ENCODE measurements at places on chromosomes 7 and 10.

DNA sequence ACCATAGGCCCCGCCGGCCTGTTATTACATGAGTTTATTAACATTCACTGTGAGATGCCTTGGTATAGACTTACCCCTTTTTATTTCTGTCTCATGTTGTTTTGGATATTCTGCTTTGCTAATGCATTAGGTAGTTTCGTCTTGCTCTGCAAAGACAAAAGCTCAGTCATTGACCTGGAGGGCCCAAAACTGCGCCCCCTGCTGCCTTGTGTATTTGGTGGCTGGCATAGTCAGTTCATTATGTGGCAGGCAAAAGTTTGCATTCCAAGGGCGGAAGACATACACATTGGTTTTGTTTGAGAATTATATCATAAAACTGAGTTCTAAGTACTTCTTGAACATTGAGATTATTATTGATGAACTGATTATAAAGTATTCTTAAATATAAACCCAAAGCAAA, 372.5 kb downstream of the SDK1 start:
- DNase-seq, result no peak

GRCh38 chr7:132309102-132309805, 267.0 kb downstream of the PLXNA4 start:
- DNase-seq, result no peak

DNA sequence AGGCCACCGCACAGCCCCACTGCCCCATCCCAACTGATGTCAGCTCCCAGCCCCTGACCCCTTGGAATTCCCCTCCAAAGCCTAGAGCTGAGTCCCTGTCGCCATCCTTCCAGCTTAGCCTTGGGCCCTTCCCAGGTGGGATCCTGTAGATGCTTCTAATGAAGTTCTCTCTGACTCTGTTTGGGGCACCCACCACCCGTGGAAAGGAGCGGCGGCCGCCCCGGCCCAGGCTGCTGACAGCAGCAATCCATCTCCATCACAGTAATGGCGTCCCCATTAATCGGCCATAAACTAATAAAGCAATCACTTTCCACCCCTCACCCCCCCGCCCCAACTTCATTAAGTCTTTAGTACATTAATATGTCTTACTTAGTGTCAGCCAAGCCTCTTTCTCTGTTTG, 25.6 kb downstream of the KAZALD1 start:
- no peak for DNase-seq

GRCh38 chr10:113849946-113850345, 3.9 kb downstream of the DCLRE1A start:
- DNase-seq, result no peak

- DNase-seq, result peak; percentile 52
These were observed 15.1 kb upstream of the ZNF273 start for GRCh38 chr7:64887756-64888508.

- no peak for DNase-seq
These were observed 19.1 kb upstream of the PRRT4 start for GRCh38 chr7:128380483-128381106.

GRCh38 chr10:29895456-29895855, 163.9 kb downstream of the JCAD start:
- peak; percentile 92 for DNase-seq

DNA sequence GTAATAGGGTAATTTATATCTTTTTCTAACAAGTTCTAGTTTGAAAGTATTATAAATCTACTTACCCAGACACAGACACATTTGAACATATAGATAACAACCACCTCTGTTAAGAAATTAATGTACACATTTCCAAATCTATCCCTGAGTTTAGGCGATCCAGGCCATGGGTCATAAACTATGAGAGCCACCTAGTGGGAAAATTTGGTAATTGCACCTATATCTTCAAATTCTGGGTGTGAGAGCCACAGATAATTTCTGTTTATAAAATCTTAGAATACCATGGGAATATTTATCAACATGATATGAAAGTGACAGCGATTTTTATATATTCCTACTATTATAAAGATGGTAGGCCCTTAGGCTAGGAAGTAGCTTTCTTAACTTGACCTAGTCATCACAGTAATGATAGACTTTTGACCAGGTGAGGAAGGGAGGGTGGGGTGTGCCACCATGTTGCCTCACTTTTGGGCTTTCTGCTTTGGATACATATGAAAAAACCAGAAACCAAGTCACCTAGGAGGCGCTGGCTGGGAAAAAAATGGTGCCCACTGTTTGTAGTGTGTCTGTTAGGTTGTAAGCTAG, 8.0 kb upstream of the EPHA1 start:
- no peak for DNase-seq

- DNase-seq, result no peak
These were observed 216.9 kb downstream of the C7orf25 start for GRCh38 chr7:42694894-42695507.

GRCh38 chr7:115229401-115230105, 307.7 kb downstream of the MDFIC start:
- DNase-seq, result no peak

- DNase-seq, result no peak
These were observed 362.9 kb downstream of the KIF20B start for GRCh38 chr10:90064295-90064694.

DNA sequence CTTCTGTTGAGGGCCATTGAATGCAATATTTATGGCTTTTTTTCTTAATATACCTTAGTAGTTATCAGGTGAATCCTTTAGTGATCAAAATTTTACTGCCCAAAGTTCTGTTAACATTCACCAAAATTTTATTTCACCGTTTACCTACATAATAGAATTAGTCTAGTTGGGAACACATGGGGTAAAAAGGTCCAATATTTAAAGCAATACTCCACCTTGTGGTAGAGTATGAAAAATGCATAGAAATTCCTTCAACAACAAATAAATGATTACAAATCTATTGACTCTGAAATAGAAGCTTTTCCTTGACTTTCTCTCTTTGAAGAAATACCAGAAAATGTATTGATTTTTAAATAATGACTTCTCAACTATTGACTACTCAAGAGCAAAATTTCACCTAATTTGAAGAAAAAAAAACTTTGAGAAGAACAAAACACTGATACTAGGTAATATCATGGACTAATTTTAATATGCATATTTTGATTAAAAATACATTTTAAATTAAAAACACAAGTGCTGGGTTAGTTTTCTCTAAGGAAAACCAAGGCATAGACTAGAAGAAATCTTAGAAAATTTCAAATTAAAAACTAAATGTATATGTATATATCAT, 43.3 kb downstream of the POLR1F start:
- DNase-seq, result no peak

DNA sequence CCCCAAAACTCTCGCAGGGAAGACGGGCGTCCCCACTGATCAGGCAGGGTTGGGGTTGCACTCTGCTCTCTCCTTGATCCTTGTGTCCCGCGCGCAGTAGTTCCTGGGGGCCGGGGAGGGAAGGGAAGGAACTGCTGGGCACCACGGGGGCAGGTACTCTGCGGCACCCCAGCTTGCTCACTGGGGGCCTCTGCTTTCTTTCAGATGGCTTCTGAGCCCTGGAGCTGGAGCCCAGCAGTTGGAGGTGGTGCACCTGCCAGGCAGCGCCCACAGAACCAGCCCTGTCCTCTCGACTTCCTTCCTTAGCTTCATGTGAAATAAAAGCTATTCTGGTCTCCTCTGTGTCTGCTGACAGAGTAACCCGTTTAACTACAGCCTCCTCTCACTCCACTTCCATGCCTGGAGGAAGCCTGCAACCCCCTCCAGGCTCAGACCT, 12.2 kb downstream of the PLAC9 start:
- peak; percentile 61 for DNase-seq

- no peak for DNase-seq
These were observed 149.1 kb downstream of the HERPUD2 start for GRCh38 chr7:35545831-35546230.

GRCh38 chr10:114573330-114574045, 84.6 kb downstream of the ABLIM1 start:
- DNase-seq, result no peak

- DNase-seq, result no peak
These were observed 13.5 kb downstream of the TNPO3 start for GRCh38 chr7:129041142-129042085.

- DNase-seq, result no peak
These were observed 33.4 kb upstream of the BMPR1A start for GRCh38 chr10:86723009-86723408.

GRCh38 chr7:74023092-74023536, 4.9 kb upstream of the ELN start:
- peak; percentile 82 for DNase-seq

DNA sequence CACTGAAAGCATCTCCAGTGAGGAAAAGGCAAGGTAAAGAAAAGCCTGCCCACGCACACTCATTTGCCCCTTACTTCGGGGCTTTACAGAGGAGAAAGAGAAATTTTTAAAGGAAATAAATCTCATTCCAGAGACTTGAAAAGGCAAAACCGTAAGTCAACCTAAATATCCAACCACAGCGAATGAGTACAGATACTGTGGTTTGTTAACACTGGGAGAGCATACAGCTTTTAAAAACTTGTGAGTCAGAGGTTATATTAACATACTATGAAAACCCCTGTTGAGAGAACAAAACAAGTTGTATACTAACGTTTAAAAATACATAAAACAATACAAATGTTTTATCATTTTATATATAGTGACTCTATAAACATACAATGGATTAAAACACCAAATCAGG, 28.6 kb upstream of the ST7 start:
- no peak for DNase-seq

DNA sequence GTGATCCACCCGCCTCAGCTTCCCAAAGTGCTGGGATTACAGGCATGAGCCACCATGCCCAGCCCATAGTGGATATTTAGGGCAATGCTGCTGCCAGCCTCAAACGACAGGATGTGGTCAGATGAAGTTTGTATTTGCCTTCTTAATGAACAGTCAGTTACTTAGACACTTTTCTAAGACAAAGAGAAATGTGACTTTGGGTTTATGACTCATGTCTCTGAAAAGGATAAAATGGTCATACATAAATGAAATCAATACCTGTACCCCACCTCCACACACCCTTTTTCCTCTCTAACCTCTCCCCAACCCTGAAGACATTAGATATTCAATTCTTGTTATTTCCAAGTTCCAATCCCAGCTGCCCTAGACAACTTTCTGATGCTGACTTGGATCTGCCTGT, 109.3 kb upstream of the INSIG1 start:
- no peak for DNase-seq

DNA sequence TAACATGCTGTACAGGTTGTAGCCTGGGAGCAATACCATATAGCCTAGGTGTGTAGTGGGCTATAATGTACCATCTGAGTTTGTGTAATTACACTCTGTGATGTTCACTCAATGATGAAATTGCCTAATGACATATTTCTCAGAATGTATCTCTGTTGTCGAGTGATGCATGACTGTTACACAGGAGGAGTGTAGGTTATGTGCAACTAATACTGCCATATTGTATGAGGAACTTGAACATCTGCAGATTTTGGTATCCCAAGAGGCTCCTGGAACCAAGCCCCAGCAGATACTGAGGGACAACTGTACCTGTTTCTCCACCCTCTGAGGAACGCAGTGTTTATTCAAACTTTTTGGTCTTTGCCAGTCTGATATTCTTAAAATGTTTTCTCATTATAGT, 38.6 kb downstream of the NACAD start:
- no peak for DNase-seq

- DNase-seq, result no peak
These were observed 23.8 kb upstream of the LARP4B start for GRCh38 chr10:955127-955819.

DNA sequence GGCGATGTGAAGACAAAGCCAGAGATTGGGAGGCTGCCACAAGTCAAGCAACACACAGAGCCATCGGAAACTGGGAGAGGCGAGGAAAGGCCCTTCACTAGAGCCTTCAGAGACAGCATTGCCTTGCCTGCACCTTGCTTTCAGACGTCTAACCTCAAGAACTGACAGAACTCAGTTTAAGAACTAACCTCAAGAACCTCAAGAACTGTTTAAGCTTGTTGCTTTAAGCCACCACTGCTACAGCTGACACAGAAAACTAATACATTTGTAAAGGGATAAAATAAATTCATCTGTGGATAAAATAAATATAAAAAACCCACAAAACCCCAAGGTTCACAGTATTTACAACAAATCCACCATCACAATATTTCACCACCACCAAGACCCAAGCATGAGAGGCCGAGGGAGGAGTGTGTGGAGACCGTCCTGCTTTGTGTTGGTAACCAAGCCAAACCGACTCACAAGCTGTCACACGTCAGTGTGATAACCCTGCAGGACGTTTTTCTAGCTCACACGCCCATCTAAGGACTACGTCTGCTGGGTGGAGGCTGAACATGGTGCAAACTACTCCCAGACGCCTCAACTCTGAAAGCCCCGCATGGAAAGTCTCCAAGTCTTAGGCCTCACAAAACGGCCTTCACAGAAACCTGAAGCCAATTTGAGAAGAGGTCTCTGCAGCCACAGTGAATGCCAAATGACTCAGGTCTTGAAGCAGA, 116.8 kb downstream of the ABLIM1 start:
- peak; percentile 82 for DNase-seq

DNA sequence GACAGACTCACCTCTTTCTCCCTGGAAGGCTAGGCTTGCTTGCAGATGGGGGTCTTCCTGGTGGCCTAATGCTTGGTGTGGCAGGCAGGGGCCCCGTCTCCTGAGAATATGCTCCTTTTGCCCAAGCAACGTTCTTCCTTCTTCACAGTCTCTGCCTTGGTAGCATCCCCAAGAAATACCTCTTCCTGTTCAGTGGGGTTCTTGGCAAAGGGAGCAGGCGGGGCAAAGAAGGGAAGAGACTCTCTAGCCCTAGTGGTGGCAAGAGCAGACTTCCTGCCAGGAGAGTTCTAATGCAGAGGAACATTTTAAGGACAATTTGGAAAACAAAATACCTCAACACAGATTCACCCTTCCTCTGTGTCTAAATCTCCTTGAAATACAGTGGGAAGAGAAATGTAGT, at the start of gene CLEC5A:
TSS of gene CLEC5A (minus strand) at position 179 of the 400 bp plus-strand sequence. CDS start 682 bp downstream, outside the sequence.
- DNase-seq, result no peak

DNA sequence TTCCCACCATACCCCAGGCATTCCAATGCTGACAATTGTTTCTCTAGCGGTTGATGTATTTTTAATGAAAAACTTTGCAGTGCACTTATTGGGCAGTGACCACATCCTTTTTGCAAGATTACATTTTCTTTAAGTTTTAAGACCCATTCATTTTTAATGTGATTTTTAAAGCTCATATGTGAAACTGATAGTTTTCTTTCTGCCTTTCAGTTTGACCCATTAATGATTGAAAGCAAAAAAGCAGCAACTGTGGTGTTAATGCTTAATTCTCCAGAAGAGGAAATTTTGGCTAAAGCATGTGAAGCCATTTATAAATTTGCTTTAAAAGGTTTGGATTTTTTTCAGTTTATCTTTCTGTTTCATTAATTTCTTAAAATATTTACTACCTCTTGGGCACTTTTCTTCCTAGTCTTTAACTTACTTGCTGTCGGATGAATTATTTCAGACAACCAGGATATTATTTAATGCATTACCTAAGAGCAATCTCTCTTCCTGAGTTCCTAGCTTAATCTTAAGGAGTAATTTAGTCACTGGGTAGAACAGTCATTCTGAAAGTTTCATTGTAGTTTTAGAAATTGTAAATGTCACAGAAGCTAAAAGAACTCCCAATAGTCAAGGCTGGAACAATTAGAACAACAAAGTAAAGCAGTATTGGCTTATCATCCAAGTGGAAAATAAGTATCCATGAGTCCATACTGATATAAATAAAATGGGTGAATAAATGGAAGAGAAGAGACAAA, 18.3 kb downstream of the ARMC3 start:
- DNase-seq, result no peak

GRCh38 chr7:18577096-18577771, 81.7 kb downstream of the HDAC9 start:
- DNase-seq, result no peak

Measured in right cardiac atrium (tissue), 5 donors.